ENCODE measurements at places on chromosomes 5 and 9. TPM values are rescaled to one million over a fixed set of nuclear protein-coding genes. Genes with fewer than 3 reads are reported as not detected.

Gene IL13
- not detected for total RNA-seq

Gene NIPBL
- 69.1 TPM for total RNA-seq

Gene N4BP3
- 3.5 TPM for total RNA-seq

Gene DIPK1B
- total RNA-seq = 9.7 TPM

Gene ASPN
- not detected for total RNA-seq

Gene PLEKHG4B
- 1.7 TPM for total RNA-seq

Gene MTAP
- total RNA-seq = 20.4 TPM

Gene FRMPD1
- total RNA-seq = 0.39 TPM

Gene PRSS3
- not detected for total RNA-seq

Gene VAV2
- 25.6 TPM for total RNA-seq

Gene S100Z
- 0.37 TPM for total RNA-seq

Data from upper lobe of left lung (tissue), 6 donors.